ENCODE measurements at places on chromosomes 7 and 10.
A peak's percentile ranks its signal among the peaks of the same experiment; 100 is the strongest.

DNA sequence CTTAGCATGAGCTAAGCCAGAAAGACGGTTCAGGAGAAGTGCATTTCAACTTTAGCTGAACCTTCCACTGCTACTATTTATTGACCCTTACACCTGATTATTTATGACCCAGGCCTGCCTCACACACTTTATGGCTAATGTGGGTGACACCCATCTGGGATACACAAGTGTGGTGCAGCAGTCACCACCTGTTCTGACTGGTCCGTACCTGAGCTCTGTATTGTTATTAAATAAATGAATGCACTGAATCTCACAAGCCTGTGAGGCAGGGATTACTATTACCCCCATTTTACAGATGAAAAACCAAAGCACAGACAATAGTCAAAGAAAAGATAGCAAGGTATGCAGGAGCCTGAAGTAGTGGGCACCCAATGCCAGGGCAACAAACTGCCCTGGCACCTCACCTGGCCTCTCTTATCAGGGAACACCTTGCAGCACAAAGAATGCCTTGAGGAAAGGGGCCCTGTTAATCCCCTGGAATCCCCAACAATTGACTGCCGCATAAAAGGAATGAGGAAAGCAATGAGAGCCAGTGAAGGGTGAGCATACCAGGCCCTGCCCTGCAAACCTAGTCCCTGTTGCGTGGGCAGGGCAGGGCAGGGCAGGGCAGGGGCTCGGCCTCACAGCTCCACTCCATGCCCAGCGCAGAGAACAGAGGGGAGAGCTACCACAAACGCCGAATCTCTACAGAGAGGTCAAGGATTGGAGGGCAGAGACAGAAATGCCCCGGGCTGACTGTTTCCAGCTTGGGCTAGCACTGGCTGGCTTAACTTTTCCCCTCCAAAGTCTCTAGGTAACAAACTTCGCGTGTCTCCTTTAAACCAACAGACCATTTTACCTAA is 1.3 kb downstream of the ANXA11 start:
- DNase-seq, result peak; percentile 56

GRCh38 chr10:121994429-121994941 is 5.5 kb downstream of the TACC2 start:
- DNase-seq, result peak; percentile 23

DNA sequence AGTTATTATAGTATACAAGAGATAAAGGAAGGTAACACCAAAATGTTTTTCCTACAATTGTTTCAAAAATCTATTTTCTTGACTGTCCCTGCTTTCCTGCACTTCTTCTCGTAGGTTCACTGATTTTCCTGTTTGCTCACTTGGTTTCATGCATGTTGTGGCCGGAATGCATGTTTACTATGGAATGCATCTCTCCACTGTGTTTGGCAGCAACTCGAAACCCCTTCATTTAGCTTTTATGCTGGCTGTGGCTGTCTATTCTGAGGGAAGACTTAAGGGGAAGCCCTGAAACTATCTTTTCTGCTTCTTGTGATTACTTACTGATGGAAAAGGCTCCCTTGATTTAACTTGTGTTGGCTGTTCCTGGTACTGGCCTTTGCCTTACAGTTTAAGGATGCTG is 120.3 kb downstream of the NRG3 start:
- no peak for DNase-seq

GRCh38 chr10:7872041-7872442 is 53.7 kb downstream of the TAF3 start:
- peak; percentile 52 for DNase-seq

GRCh38 chr10:100565206-100565985 is 29.7 kb downstream of the HIF1AN start:
- DNase-seq, result no peak

GRCh38 chr7:5477723-5478531 is 54.3 kb upstream of the TNRC18 start:
- peak; percentile 50 for DNase-seq

DNA sequence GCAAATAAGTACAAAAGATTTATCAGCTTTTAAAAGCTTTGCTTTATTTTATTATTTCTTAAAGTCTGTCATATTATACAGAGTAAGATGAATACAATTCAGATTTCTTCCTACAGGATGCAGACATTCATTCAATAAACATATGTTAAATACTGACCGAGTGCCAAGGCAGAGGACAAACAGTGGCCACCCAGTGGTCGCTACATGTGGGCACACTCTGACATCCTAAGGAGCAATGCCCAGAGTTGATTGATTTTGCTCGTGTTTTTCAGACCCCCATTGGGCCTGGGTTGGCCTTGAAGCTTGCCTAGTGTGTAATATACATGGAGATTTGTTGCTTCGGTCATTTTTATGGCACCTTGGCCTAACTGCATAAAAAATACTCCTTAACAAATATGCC is 201.2 kb downstream of the CCDC3 start:
- no peak for DNase-seq

GRCh38 chr10:72098301-72098835 is 10.0 kb upstream of the SPOCK2 start:
- no peak for DNase-seq

DNA sequence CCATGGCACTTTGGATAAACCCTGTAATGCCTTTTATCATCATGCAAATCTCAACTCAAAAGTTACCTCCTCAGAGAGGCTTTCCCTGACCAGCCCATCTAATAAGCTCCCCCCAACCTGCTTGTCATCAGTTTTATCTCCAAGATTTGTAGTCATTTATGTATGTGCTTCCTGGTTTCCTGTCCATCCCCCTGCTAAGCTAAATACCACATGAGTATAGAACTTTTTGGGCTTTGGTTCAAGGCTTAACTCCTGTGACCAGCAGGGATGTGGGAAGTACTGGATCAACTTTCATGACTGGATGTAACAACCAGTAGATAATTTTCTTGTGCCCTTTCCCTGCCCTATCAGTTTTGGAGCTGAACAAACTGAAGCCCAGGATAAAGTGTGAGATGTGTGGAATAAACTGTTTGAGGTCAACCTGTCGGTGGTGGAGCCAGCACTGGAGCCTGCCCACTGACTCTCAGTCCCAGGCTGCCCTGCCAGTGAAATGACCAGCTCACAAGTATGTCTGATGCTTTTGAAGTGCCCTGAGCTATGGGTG is 148.6 kb downstream of the CYP26A1 start:
- DNase-seq, result no peak

GRCh38 chr7:95041031-95041430 is 133.6 kb downstream of the PPP1R9A start:
- DNase-seq, result no peak

DNA sequence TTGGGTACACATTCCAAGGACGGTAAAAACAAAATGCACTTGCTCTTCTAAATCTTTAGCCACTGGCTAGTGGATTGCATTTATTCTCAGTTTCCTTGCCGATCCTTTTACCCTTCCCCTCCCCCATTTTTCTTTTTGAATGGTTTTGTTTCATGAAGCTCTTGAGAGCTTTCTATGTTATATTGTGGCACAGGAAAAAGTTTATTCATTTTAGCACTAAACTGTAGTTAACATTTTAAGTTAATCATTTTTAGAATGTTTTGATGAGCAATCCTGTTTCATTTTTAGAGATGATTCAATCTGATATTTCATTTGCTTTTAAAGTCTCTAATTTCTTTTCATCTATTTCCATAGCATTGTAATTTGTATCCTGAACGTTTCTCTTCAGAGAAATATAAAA is 24.0 kb downstream of the ZEB1 start:
- no peak for DNase-seq

- DNase-seq, result no peak
Measured at GRCh38 chr10:28429573-28430216, 103.2 kb upstream of the WAC start.

DNA sequence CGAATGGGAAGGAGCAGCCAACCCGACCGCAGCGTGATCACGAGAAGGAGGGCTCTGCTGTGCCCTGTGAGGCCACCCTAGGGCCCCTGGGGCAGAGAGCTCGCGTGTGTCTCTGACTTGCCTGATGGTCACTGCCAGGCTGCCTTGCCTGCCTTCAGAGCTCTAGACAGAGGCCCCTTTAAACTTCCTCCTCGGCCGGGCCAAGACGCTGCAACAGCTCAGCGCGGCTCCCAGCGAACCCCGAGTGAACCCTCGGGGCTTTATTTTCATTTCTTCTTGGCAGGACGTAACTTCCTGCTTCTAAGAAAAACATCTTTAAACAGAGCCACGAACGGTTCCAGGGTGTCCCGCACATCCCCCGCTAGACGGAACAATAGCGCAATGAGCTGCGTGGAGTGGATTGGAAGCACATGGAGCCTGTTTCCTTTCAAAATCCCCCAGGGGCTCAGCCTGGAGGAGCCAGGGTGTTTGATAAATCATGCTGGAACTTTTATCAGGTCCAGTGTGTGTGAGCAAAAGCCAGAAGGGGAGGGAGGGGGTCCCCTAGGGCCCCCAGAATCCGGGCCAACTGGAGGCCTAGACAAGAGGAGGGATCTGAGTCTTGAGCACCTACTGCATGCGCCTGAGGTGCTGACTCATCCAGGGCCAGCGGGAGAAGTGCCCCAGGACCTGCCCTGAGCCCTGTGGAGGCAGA is 134.1 kb upstream of the GDF10 start:
- peak; percentile 54 for DNase-seq
